ENCODE measurements at places on chromosomes 4 and X.

GRCh38 chrX:114619874-114620273, 36.0 kb downstream of the HTR2C start:
- DNase-seq, result no peak

GRCh38 chrX:114650351-114650750, 66.5 kb downstream of the HTR2C start:
- no peak for DNase-seq

GRCh38 chrX:74922922-74923543, 2.2 kb downstream of the NEXMIF start:
- DNase-seq, result no peak

DNA sequence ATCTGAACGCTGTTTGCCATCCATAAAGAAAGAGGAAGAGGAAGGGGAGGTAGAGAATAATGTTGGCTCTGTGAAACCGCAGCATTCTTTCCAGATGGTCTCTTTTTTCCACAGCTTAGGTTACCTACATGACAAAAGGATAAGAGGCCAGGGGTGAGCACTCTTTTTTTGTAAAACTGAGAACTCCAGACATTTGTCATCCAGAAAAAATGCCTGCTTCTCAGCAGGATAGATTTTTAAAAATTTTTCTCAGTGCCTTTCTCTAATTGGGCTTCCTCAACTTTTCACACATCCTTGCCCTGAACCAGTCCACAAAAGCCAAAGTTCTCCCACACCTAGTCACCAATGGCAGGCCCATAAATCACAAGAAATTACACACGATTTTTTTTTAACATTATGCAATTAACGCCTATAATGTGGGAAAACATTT, 158.1 kb upstream of the TENM3 start:
- DNase-seq, result no peak

GRCh38 chr4:172705565-172705964, 463.0 kb upstream of the GALNT7 start:
- DNase-seq, result no peak

- no peak for DNase-seq
Measured at GRCh38 chrX:15055146-15055930, 182.1 kb downstream of the MOSPD2 start.

- no peak for DNase-seq
Measured at GRCh38 chr4:141207961-141208360, 12.7 kb upstream of the ZNF330 start.

DNA sequence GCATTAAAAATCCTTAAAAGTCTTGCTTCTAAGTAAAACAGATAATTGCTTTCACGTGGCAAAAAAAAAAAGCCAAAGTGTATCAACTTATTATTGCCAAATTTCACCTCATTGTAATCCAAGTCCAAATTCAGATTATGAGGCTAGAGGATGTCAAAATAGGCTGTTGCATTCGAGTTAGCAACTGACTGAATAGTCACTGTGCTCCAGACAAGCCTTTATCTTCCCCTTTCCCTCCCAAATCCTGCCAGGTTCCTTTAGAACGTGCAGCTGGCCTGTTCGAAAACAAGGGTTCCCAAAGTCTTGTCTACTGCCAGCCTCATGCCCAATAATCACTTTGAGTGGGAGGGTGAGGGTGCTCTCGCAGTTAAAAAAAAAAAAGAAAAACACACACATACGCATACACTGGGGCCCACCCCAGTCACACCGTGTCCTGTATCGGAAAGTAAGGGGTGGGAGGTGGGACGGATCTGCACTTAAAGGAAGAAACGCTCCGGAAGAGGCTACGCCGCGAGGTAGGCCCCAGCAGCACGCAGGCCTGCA, 603 bp downstream of the MAD2L1 start:
- DNase-seq, result no peak

DNA sequence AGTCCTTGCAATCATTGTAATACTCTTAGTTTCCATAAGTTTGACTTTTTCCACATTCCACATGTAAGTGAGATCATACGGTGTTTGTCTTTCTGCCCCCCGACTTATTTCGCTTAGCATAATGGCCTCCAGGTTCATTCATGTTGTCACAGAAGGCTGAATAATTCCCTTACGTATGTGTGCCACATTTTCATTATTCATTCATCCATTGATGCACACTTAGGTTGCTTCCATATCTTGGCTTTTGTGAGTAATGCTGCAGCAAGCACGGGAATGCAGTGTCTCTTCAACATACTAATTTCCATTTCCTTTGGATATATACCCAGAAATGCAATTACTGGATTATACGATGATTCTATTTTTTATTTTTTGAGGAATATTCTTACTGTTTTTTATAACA, 22.0 kb upstream of the VEGFC start:
- no peak for DNase-seq

DNA sequence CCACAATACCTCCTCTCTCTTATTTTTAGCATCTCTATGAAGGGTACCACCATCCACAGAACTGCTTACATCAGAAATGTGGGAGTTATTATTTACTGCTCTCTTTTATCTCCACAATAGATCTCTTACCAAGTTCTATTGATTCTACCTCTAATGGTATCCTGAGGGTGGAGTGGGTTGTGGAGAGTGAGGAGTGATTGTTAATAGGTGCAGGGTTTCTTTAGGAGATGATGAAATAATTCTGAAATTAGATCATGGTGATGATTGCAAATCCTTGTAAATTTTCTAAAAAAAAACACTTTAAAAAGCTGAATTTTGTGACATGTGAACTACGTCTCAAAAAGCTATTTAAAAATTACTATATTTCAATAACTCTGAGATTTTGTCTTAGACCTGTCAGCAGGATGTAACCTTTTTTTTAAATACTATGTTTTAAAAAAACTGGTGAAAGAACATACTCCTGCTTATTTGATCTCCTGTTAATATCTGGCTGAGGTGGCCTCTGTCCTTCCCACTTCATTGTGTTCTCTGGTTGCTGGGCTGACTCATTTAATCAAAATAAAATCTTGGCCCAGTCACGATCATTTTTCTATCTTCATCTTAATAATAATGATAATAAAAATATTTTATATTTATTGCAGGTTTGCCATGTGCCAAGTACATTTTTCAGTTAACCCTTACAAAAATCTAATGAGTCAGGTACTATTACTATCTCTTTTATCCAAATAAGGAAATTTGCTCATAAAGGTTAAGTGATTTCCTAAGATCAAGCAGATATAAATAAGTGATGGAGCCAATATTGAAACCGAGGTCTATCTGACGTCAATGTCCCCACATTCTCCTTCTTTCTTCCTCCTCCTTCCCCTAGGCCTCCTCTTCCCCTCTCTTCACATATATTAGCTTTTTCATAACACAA, 73.5 kb downstream of the GLUD2 start:
- no peak for DNase-seq

GRCh38 chrX:107429090-107429489, 20.4 kb upstream of the FRMPD3 start:
- DNase-seq, result no peak

GRCh38 chrX:49172280-49172780, 632 bp downstream of the PLP2 start:
- no peak for DNase-seq

DNA sequence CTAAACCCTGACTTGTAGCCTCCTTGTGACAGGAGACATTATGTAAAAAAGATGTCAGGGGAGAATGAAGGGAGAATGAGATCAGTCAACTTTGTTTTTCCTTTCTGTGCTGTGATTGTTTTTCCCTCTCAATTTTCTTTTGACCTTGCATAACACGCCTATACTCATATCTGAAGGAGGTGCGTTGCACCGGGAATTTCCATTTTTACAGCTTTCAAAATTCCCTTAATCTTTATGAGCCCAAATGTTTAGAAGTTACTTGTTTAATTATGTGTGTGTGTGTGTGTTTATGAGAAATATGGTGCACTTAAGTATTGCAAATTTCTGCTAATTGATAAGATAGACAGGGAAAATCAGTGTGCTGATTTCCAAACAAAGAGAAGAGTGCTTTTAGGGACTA, 21.6 kb downstream of the SYNPO2 start:
- no peak for DNase-seq

- DNase-seq, result no peak
Measured at GRCh38 chr4:55742655-55743202, 76.9 kb upstream of the EXOC1L start.

DNA sequence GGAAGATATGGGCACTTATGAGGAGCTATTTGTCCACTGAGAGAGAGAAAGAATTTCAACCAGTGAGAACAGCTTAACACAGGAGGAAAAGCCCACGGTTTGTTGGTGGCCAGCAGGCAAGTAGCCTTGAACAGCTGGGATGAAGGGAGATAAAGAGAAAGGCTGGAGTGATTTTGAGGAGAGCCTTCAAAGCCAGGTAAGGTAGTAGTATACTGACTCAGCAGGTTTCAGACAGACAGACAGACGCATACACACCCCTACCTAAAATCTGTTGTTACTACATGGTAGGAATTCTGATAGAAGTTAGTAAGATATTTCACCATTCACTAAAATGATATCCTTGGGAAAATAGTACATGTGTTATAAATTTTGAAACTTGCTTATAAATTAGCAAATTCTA, 60.5 kb downstream of the SEC24D start:
- DNase-seq, result no peak

DNA sequence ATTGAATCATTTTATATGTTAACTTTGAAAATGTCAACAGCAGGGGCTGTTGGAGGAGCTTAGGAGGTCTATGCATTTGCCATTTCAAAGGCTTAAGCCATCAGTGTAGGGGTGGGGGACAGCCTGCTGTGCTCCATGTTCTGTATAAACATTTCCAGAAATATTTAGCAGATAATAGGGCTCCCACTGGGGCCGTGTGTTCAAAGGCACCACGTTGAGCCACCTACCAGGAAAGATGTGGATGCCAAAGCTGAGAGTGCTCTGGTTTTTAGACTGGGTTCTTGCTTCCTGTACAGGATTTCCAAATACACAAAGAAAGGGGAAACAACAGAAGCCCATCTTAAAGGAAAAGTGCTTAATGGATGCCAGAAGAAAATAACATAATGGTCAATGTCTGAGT, 219.5 kb downstream of the CENPC start:
- DNase-seq, result no peak

- no peak for DNase-seq
Measured at GRCh38 chr4:145266881-145267280, 86.5 kb upstream of the OTUD4 start.

DNA sequence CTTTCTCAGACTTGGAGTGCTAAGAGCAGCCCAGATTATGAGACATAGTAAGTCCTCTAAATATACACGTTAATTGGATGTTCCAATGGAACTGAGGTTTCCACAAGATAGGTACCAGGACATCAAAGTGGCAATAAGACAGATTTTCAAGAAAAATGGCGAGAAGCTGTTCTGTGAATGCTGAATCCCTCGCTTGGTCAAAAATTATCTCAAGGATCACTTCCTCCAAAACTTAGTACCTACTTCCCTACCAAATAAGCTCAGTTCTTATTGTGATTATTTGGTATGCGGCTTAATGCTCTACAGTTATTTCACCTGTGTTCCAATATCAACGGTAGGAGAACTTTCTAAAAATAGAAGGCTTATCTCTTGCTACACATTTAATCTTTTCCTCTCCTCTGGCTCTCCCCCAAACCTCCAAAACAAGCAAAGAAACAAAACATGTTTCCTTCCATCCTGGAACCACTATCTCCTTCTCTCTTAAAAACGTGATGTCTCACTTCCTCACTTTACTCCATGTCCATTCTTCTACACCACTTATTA, 14.7 kb downstream of the PDGFC start:
- no peak for DNase-seq

DNA sequence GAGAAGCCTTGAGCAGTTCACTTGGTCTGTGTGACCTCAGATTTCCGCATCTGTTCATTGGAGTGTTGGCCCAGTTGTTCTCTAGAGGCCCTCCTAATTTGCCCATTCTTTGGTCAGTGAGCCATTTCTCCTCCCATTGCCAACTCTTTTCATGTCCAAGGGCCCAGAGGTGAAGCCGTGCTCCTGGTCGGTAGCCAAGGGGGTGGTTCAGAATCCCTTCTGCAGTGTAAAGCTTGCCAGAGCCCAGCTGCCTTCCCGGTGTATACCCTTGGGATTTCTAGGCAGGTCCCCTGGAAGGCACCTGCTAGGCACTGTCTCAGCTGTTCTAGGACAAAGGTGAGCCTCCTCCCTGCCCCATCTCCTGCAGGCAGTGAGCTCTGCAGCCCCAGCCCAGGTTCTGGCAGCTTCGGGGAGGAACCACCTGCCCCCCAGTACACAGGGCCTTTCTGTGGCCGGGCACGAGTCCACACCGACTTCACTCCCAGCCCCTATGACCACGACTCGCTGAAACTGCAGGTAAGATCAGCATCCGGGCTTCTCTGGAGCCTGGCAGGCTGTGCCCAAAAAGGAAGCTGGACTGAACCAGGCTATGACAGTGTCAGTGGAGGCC, 12.3 kb downstream of the SASH3 start:
- DNase-seq, result no peak

DNA sequence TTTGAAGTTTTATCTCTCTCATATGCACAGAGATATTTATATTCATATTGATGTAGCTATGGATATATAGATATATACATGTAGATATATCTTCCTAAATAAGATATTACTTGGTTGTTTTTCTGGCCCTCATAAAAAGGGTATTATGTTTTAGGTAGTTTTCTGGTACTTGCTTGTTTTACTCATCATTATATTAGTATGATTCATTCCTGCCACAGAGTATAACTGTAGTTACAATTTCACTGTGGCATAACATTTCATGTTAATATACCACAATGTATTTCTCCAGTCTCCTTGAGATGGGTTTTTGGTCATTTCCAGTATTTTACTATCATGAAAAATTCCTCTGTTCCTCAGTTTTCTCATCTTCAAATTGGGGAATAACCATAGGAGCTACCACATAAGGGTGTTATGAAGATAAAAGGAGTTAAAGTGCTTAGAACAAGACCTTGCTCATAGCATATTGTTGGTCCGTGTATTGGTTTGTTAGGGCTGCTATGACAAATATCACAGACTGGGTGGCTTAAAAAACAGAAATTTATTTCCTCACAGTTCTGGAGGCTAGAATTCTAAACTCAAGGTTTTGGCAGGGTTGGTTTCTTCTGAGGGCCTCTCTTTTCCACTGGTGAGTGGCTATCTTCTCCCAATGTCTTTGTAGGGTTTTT, 129.7 kb downstream of the TMEM164 start:
- no peak for DNase-seq

- DNase-seq, result no peak
Measured at GRCh38 chr4:87499403-87500091, 29.6 kb downstream of the SPARCL1 start.

- DNase-seq, result no peak
Measured at GRCh38 chr4:152885185-152885584, 50.9 kb upstream of the FHDC1 start.

DNA sequence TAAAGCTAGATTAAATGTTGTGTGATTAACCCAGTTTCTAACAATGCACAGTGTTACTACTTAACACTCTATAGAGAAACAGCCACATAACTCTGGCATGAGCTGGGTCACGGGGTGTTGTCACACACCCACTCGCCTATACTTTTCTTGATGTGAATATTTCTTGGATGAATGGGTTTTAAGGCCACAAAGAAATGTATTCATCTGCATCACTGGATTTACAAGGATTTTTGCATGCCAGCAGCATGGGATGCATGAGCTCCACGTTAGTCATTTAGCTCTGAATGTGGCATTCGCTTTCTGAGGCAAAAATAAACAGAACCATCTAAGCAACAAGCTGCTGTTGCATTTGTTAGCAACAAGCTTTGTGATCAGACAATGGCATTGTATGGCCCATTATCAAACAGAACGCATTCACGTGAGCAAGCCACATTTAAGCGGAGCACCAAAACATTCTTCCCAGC, 89.7 kb downstream of the LRP2BP start:
- DNase-seq, result no peak

GRCh38 chrX:18757956-18758932, 50.8 kb downstream of the PPEF1 start:
- no peak for DNase-seq
